ENCODE measurements at places on chromosomes 5 and 9. TPM values are rescaled to one million over a fixed set of nuclear protein-coding genes. Genes with fewer than 3 reads are reported as not detected.

- no peak for DNase-seq
Measured at GRCh38 chr5:95838001-95838520, 15.5 kb upstream of the GLRX start.

GRCh38 chr5:74127381-74128320, 501.7 kb downstream of the ARHGEF28 start:
- no peak for DNase-seq

DNA sequence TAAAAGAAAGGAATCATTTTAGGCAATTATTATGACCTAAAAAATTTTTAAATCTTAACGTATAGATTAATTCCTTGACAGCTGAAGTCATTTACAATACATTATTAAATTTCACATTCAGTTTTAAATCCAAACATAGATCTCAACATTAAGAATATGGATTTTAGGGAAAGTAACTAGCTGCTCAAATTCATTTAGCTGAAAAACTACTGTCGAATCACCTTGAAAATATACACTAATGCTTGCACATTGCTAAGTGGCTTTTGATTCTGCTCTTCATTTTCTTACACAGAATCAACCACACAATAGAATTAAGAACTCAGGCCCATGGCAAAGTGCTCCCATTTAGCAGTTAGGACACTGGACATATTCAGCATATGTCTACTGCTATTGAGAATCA, 454.2 kb downstream of the RAB3C start:
- DNase-seq = no peak

DNA sequence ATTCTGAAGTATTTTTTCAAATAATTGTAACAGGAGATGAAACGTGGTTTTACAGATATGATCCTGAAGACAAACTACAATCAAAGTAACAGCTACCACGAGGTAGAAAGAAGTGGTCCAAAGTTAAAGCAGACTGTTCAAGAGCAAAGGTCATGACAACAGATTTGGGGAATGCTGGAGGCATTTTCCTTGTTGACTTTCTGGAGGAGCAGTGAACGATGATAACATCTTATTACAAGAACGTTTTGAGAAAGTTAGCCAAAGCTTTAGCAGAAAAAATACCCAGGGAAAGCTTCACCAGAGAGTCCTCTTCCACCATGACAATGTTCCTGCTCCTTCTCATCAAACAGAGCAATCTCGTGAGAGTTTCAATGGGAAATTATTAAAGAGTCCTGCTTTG, 145.4 kb upstream of the NREP start:
- no peak for DNase-seq

MAP1B gene
- total RNA-seq = 96.3 TPM

CCDC69 gene
- total RNA-seq = 126 TPM

GRCh38 chr9:18268381-18268780, 205.6 kb upstream of the ADAMTSL1 start:
- no peak for DNase-seq

Measured in adrenal gland (tissue), 19 donors.